ENCODE measurements at places on chromosomes 5 and 9. TPM values are rescaled to one million over a fixed set of nuclear protein-coding genes. Genes with fewer than 3 reads are reported as not detected.

GRCh38 chr5:42912184-42912798 is 100.6 kb upstream of the SELENOP start:
- no peak for DNase-seq
- no peaks in the 10 kb centered on the region for H3K27me3 ChIP-seq
- H3K4me3 ChIP-seq: no peak overlapping the region
- H3K4me1 ChIP-seq: peaks cover 7% of the 10 kb centered on the region
- no peak overlapping the region for H3K27ac ChIP-seq
- H3K36me3 ChIP-seq: no peaks in the 10 kb centered on the region

DNA sequence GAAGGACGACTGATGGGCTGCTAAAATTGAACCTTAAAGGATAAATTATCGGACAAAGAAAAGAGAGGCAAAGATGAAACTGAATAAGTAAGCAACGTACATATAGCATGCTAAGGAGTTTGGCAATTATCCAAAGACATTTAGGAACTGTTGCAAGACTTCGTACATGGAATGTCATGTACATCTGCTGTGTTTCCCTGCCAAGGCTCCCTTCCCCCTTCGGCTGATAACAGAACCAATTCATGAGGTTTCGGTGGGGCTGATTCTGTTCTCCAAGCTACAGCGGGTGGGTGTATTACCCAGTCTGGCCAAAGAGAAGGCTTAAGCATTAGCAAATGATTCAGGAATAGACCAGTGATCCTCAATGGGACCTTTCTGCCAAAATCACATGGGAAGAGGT is 190.9 kb upstream of the FREM1 start:
- H3K4me3 ChIP-seq: no peak overlapping the region
- no peaks in the 10 kb centered on the region for H3K36me3 ChIP-seq
- no peak overlapping the region for H3K27ac ChIP-seq
- DNase-seq: peak; percentile 71
- no peaks in the 10 kb centered on the region for H3K27me3 ChIP-seq

DNA sequence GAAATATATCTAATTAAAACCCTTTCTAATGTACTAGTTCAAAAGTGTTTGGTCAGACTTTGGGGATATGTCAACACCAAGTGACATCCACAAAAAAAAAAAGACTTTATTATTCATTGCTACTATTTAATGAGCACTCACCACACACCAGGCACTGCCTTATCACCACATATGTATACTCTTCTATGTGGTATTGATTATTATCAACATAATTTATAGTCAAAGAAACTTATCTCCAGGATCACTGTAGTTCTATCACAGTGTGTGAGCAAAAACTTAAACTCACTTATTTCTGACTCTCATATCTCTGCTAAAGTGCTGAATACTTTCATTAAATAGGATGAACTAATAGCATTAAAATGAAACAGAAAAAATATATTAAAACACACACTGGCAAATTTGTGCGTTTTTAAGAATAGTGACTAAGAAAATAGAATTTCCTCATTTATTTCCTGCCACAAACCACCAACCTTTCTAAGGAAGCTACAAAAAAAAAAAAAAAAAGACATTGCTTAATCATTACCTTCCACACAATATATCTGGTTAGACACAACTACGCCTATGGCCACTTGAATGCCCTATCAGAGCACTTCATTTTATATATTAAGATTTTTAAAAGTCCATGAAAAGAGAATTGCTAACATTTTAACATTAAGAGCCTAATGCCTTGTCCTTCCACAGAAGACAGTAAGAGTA is 12.8 kb downstream of the SLCO4C1 start:
- H3K4me1 ChIP-seq: no peaks in the 10 kb centered on the region
- H3K27me3 ChIP-seq: no peaks in the 10 kb centered on the region
- no peak for DNase-seq
- H3K27ac ChIP-seq: no peak overlapping the region

- no peak for DNase-seq
- H3K27me3 ChIP-seq: no peaks in the 10 kb centered on the region
- no peak overlapping the region for H3K27ac ChIP-seq
- H3K4me3 ChIP-seq: no peak overlapping the region
- H3K36me3 ChIP-seq: no peaks in the 10 kb centered on the region
Observed at GRCh38 chr5:104023739-104024138, 461.1 kb upstream of the NUDT12 start.

Gene C9orf153
- 0.92 TPM for total RNA-seq

Gene PITX1
- 30.7 TPM for total RNA-seq

- H3K27ac ChIP-seq: no peak overlapping the region
- peak; percentile 28 for DNase-seq
- H3K4me1 ChIP-seq: no peaks in the 10 kb centered on the region
- no peak overlapping the region for H3K4me3 ChIP-seq
Observed at GRCh38 chr5:16483361-16483760, 17.8 kb upstream of the ZNF622 start.

Gene OGN
- total RNA-seq: 13.8 TPM

- H3K4me1 ChIP-seq: no peaks in the 10 kb centered on the region
- H3K4me3 ChIP-seq: no peak overlapping the region
- no peak overlapping the region for H3K27ac ChIP-seq
- H3K36me3 ChIP-seq: no peaks in the 10 kb centered on the region
- no peak for DNase-seq
- no peaks in the 10 kb centered on the region for H3K27me3 ChIP-seq
Observed at GRCh38 chr9:5263351-5264218, 32.4 kb downstream of the INSL4 start.

DNA sequence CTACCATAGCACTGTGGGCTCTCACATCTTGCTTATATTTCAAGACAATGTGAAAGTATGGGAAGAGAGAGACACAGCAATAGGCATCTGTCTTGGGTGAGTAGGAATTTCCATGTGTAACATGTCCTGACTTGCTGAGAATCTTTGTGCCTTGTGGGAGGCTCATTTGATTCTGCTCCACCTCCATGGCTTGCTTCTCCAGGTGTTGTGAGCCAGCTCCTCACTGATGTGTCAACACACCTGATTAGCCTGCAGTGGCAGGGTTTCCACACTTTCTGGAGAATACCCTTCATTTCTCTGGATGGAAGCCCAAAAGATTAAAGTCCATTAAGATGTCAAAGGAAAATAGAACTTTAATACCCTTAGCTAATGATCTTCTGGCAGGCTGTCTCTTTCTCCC is 613.6 kb downstream of the ZNF608 start:
- peaks cover 3% of the 10 kb centered on the region for H3K4me1 ChIP-seq
- H3K27ac ChIP-seq: no peak overlapping the region
- DNase-seq: no peak
- H3K36me3 ChIP-seq: no peaks in the 10 kb centered on the region
- H3K27me3 ChIP-seq: no peaks in the 10 kb centered on the region
- H3K4me3 ChIP-seq: no peak overlapping the region
